ENCODE measurements at places on chromosomes 1 and 21.

DNA sequence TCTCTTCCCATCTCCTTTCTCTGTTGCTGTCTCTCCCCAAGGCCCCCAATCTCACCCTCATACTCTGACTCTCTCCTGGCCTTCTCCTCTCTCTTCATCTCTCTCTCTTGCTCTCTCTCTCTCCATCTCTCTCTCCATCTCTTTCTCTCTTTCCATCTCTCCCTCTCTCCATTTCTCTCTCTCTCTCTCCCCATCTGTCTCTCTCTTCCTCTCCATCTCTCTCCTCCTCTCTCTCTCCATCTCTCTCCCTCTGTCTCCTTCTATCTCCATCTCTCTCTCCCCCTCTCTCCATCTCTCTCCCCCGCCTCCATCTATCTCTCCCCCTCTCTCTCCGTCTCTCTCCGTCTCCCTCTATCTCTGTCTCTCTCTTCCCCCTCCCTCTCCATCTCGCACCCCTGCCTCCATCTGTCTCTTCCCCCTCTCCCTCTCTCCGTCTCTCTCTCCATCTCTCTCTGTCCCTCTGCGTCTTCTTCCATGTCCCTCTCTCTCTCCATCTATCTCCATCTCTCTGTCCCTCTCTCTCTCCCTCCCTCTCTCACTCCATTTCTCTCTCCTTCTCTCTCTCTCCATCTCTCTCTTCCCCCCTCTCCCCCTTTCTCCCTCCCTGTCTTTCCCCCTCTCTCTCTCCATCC, 16.0 kb upstream of the EPHA8 start:
- DNase-seq: no peak

- no peak for DNase-seq
Observed at GRCh38 chr1:206898089-206898914, 1.1 kb downstream of the IL24 start.

DNA sequence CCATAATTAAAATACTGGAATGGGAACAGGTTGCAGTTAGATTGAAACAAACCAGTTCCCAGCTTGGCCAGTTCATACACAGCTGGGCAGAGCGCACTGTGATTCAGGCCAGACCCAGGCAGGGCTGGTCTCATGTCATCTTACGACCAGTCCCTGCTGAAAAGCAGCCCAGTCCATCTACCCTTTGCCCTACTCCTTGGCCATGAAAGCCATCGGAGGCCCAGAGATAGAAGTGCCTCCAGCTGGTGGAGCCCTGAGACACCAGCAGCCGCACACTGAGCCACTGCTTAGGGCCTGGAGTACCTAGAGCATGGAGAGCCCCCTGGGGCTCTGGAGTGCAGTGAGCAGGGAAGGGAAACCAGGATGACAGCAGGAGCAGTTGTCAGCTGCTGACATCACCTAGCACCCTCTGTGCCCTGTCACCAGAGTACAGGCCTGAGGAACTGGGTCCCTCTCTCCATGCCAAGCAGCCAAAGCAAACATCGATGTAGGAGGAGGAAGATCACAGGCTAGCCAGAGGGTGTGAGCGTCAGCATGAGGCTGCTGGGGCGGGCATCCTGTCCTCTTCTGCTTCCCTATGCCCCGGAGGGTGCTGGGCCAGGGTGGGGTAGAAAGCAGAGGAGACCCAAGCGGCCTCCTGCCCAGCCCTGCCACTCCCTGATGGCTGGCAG, 34.2 kb upstream of the TMEM125 start:
- DNase-seq: no peak

DNA sequence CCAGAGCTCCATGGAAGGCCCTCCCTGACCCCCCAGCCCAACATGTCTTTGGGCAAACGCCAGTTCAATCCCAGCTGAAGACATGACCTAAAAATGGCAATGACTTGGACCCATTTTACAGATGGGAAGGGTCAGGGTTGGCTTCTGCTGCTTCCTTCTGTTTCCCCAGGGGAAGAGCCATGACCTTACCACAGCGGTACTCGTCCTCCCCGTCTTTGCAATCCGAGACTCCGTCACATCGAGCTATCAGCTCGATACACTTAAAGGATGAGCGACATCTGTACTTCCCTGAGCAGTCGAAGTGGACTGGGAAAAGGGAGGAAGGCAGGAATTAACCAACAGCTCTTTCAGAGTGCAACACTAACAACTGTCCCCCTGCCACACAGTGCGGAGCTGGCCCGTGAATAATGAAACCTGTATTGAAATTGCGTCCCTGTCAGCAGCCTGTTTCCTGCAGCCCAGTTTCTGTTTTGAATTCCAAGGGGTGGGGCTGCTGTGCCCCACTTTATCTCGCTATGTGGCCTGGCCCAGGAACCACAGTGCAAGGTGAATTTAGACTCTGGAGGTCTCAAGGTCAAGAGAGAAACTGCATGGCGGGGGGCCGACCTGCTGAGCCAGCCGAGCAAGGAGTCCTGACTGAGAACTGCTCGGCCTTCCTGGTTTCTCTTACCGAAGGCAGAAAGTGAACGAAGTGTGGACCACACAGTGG, 7.0 kb downstream of the TMPRSS3 start:
- DNase-seq: no peak

GRCh38 chr1:23565776-23566175, 6.5 kb upstream of the ID3 start:
- DNase-seq: no peak
